Activated naive CD8-positive, alpha-beta T cell treated with anti-CD3 and anti-CD28 coated beads for 36 hours (primary cell): ENCODE measurements at places on chromosomes 12 and 14. TPM values are rescaled to one million over a fixed set of nuclear protein-coding genes. Genes with fewer than 3 reads are reported as not detected.

GRCh38 chr12:56020423-56021184 is at the start of gene IKZF4:
Gene IKZF4, plus strand, starts transcription at chr12:56021043. Its CDS starts 451 bp downstream, at chr12:56021494.
- H3K36me3 ChIP-seq: peaks cover 20% of the 10 kb centered on the region
- H3K27ac ChIP-seq: peak within 1 kb of the TSS; percentile 91
- H3K4me1 ChIP-seq: peaks cover 24% of the 10 kb centered on the region
- H3K27me3 ChIP-seq: no peaks in the 10 kb centered on the region

- no peaks in the 10 kb centered on the region for H3K27me3 ChIP-seq
- no peaks in the 10 kb centered on the region for H3K4me1 ChIP-seq
- DNase-seq: no peak
- no peak overlapping the region for H3K4me3 ChIP-seq
Measured at GRCh38 chr14:51691176-51691575, 39.5 kb downstream of the FRMD6 start.

GRCh38 chr14:55562135-55562534 is 17.9 kb upstream of the KTN1 start:
- H3K4me3 ChIP-seq: no peak overlapping the region
- H3K27ac ChIP-seq: no peak overlapping the region
- peaks cover 3% of the 10 kb centered on the region for H3K36me3 ChIP-seq
- no peaks in the 10 kb centered on the region for H3K27me3 ChIP-seq
- DNase-seq: no peak
- no peaks in the 10 kb centered on the region for H3K4me1 ChIP-seq

- peak; percentile 32 for DNase-seq
- H3K4me1 ChIP-seq: peaks cover 8% of the 10 kb centered on the region
- peak overlapping the region; percentile 84 for H3K27ac ChIP-seq
- no peaks in the 10 kb centered on the region for H3K36me3 ChIP-seq
Measured at GRCh38 chr12:62466018-62466593, 520 bp upstream of the MON2 start.

DNA sequence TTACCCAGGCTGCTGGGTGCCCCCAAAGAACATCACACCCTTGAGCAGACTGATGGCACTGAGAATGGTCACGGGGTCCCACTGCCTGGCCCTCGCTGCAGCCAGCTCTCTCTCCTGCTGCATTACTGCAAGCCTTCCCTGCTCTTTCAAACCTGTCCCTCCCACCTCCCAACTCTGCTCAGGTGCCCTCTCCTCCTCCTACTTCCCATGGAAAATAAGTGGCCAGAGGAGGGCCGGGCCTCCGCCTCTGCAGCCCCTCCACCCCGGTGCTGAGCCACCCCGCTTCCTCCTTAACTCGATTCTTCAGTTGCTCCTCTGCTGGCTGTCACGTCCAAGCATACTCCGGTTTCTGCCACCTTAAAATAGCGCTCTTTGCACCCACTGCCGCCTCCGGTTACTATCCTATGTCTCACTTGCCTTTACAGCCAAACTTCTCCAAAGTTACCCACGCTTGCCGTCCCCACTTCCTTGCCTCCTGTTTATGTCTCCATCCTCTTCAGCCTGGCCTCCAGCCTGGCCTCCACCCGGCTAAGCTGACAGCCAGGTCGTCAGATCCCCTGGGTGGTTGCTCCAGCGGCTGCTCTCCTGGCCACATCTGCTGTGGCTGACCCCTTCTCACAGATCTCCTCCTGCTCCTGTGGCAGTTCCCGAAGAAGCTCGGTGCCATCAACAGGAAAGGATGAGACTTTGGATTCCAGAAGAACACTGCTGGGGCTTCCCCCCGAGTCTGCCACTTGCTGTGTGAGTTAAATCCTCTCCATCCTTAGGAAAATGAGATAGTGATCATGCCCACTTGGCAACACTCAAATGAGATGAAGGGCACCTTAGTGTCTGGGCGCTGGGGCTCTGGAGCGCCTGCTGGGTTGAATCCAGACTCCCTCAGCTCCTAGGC is 7.7 kb downstream of the SMIM41 start:
- DNase-seq: no peak
- H3K36me3 ChIP-seq: no peaks in the 10 kb centered on the region
- peaks cover 45% of the 10 kb centered on the region for H3K27me3 ChIP-seq
- H3K27ac ChIP-seq: no peak overlapping the region

GRCh38 chr12:31794745-31795144 is 65.9 kb upstream of the AMN1 start:
- DNase-seq: no peak
- no peak overlapping the region for H3K4me3 ChIP-seq
- H3K27ac ChIP-seq: peak overlapping the region; percentile 2
- no peaks in the 10 kb centered on the region for H3K27me3 ChIP-seq
- peaks cover 39% of the 10 kb centered on the region for H3K4me1 ChIP-seq

DNA sequence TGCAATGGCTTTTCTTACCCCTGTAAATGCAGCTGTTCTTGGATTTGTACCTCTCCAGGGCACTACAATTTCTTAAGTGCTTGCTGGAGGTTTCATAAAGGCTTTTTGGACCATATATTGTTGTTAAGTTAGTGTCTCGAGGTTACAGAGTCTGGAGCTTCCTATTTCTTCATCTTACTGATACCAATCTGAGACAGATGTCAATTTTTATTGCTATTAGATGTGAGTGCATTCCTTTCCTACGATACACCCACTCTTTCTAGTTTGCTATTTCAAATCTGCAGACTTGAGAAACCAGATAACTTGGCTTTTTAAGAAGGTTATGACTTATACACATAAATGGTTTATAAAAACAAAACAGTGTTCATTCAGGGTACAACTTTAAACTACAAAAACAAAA is 2.1 kb downstream of the NOXRED1 start:
- H3K27me3 ChIP-seq: no peaks in the 10 kb centered on the region

GRCh38 chr12:128609861-128610260 is 213.9 kb downstream of the SLC15A4 start:
- H3K36me3 ChIP-seq: no peaks in the 10 kb centered on the region
- H3K4me3 ChIP-seq: no peak overlapping the region
- no peaks in the 10 kb centered on the region for H3K4me1 ChIP-seq

DNA sequence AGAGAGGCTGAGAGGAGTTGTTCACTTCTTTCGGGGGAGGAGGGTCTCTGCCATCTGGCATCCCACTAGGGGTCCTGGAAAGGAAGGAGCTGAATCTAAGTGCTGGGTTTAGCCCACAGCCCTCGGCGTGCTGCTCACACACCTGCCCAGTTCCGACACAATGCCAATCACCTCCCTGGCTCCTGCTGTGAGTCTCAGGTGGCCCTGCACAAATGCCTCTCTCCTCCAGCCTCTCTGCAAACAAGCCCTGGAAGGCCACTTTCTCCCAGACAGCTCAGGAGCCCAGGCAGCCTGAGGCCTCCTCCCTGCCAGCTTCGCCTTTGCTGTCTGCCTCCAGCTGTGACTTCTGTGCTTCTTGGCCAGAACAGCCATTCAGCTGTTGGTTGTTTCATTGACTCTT is 51.2 kb downstream of the SMIM41 start:
- no peak overlapping the region for H3K4me3 ChIP-seq
- DNase-seq: no peak
- H3K36me3 ChIP-seq: no peaks in the 10 kb centered on the region
- peaks cover 9% of the 10 kb centered on the region for H3K27me3 ChIP-seq
- H3K27ac ChIP-seq: no peak overlapping the region

DNA sequence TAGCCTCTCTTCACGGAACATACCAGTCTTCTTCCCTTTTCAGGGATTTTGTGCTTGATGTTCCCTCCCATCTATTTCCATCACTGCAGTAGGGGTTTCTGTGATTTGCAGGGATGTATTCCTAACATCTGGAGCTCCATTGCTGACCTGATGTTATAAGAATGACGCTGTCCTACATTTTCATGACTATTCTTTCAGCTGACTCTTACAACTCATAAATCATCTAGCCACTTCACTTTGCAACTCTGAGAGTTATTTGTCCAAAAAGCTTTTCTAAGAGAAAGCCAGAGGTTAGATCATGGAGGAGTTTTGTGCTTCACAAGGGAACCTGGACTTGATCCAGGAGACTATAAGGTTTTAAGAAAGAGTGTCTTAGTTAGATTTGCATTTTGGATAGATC is 116.6 kb upstream of the FAR2 start:
- H3K27ac ChIP-seq: no peak overlapping the region
- H3K27me3 ChIP-seq: peaks cover 5% of the 10 kb centered on the region
- no peaks in the 10 kb centered on the region for H3K36me3 ChIP-seq
- H3K4me3 ChIP-seq: no peak overlapping the region

- H3K27me3 ChIP-seq: peaks cover 7% of the 10 kb centered on the region
- peaks cover 57% of the 10 kb centered on the region for H3K4me1 ChIP-seq
- H3K4me3 ChIP-seq: peak overlapping the region; percentile 47
- DNase-seq: no peak
- H3K27ac ChIP-seq: no peak overlapping the region
Measured at GRCh38 chr12:47901063-47901717, 3.6 kb downstream of the VDR start.

DNA sequence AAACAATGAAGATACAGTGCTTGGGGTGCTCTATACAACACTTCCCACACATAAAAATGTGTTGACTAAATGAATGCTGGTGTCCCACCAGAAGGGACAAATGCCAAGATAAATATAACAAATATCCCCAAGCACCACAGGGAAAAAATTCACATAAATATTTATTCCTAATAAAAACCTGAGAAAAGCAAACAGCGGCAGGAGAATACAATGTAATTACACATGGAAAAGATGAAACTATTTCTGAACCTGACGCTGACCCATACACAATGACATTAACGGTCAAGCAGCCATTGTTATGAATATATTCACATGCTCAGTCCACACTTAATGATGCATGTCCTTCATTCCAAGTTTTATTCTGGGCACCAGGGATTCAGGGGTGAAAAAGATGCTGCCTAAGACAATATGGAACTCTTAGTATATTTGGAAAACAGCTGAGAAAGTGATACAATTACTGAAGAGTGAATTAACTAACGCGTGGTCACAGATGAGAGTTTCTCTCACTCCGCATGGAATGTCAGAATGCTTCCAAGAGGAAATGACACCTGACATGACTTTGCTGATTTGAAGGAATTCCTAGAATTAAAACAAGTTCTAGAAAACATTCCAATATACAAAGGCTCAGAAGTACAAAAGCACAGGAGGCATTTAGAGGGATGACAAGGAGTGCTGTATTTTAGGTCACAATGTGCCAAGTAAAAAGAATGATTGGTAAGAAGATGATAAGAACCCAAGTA is 27.9 kb upstream of the PTPRR start:
- H3K4me3 ChIP-seq: no peak overlapping the region
- no peaks in the 10 kb centered on the region for H3K4me1 ChIP-seq
- no peaks in the 10 kb centered on the region for H3K27me3 ChIP-seq
- H3K27ac ChIP-seq: no peak overlapping the region
- H3K36me3 ChIP-seq: no peaks in the 10 kb centered on the region

DNA sequence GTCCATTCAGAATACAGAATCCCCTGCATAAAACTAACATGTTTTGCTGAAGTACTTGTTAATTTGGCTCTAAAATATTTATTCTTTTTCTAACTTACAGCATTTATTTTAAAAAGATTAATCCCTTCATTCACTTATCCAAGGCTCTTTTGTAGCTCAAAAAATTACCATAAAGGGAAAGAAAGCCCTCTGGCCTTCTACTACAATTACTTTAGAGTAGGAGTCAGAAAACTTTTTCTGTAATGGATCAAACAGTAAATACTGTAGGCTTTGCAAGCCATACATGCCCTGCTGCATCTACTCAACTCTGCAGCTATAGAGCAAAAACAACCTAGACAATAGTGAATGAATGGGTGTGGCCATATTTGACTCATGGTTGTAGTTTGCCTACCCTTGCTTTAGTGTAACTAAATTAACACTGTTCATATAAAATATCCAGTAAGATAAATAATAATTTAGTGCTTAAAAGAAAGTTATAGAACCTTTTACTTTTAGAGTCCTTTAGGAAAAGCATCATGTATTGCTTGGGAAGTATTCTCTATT is 74.2 kb upstream of the ZFP36L1 start:
- H3K27ac ChIP-seq: no peak overlapping the region
- no peak overlapping the region for H3K4me3 ChIP-seq
- H3K27me3 ChIP-seq: no peaks in the 10 kb centered on the region

DNA sequence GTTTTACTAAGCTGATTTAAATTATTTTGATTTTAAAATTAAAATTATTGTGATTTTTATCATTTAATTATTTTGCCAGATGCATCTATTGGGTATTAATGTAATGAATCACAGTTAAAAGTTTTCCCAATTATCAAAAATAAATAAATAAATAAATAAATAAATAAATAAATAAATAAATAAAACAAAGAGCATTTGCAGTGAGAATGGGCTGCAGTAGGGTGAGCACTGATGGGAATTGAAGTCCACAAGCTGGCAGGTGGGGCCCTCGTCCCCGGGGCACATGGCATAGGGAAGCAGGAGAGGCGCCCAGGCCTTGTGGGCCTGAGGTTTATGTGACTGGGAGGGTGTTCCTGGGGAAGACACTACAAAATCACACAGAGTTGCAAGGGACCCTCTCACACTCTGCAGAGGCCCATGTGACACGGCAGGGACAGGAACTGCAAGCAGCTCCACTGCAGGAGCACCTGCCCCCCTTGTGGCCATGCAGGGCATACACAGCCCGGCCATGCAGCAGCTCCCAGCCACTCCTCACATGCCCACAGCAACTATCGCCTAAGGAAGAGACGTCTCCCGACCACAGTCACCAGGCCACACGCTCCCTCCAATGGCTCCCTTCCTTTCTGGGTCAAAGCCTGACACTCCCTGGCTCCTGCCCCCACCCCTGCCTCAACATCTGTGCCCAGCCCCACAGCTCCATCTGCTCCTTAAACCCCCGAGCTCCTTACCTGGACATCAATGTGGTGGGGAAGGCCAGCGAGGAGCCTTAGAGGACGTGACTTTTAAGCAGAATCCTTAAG is 256.3 kb upstream of the SFSWAP start:
- H3K36me3 ChIP-seq: no peaks in the 10 kb centered on the region
- H3K4me3 ChIP-seq: no peak overlapping the region
- H3K4me1 ChIP-seq: no peaks in the 10 kb centered on the region
- no peak overlapping the region for H3K27ac ChIP-seq
- H3K27me3 ChIP-seq: peaks cover 23% of the 10 kb centered on the region

- DNase-seq: no peak
- no peak overlapping the region for H3K27ac ChIP-seq
- H3K27me3 ChIP-seq: no peaks in the 10 kb centered on the region
Measured at GRCh38 chr12:67758521-67758920, 110.0 kb downstream of the DYRK2 start.

GRCh38 chr12:127728285-127728684 is 538.7 kb upstream of the TMEM132C start:
- DNase-seq: no peak
- H3K27ac ChIP-seq: no peak overlapping the region
- no peak overlapping the region for H3K4me3 ChIP-seq
- H3K4me1 ChIP-seq: no peaks in the 10 kb centered on the region

DNA sequence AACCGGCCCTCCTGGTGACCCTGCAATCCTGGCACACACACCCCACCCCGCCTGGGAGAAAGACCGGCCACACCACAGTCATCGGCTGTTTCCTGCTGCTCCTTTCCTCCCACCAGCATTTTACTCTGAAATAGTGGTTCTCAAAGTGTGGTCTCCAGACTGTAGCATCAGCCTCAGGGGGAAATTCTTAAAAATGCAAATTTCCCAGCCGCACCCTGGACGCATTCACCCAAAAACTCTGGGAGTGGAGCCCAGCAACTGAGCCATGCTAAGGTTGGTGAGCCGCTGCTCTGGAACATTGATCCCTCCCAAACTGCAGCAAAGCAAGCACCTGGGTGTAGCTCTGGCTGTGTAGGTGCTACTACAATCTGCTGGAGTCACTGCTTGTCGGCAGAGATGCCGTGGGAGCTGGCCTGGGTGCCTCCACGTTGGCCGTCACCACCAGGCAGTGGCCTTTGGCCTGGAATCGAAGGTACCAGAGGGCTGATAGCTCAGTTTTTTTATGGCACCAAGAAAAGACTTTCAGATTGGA is 38.4 kb upstream of the BCL2L14 start:
- DNase-seq: peak; percentile 13
- peaks cover 4% of the 10 kb centered on the region for H3K27me3 ChIP-seq
- H3K36me3 ChIP-seq: peaks cover 1% of the 10 kb centered on the region
- no peak overlapping the region for H3K4me3 ChIP-seq
- peaks cover 21% of the 10 kb centered on the region for H3K4me1 ChIP-seq
- H3K27ac ChIP-seq: peak overlapping the region; percentile 70

GTF2A1 gene
- 42.5 TPM for total RNA-seq

ASPG gene
- total RNA-seq: not detected

MAPK1IP1L gene
- total RNA-seq: 122 TPM

CYP27B1 gene
- total RNA-seq: 12.0 TPM

CIDEB gene
- 6.0 TPM for total RNA-seq
